Stimulated activated CD4-positive, alpha-beta T cell treated with anti-CD3 and anti-CD28 coated beads, Interleukin-4, amount 100 ng/mL, for 4 hours (primary cell): ENCODE measurements at places on chromosomes 1 and 21.

- no peak for DNase-seq
Observed at GRCh38 chr1:27109103-27109822, 45.7 kb downstream of the SLC9A1 start.

- DNase-seq, result no peak
Observed at GRCh38 chr1:165383067-165383466, 26.6 kb upstream of the LMX1A start.

DNA sequence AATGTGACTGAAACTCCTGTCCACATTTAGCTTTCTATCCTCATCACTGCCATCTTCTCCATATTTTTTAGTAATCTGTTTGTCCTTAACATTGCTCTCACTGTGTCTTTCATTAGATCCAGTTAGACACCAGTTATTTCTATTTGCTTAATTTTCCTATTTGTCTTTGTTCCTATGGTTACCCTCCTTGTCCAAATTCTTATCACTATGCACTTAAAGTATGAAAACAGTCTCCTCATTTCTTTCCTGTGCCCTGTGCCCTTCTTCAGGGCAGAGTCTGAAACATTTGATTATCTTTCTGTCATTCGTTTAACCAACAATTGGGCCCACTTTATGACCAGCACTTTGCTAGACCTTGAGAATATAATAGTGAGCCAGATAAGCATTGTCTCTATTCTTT is 64.2 kb downstream of the SLC30A7 start:
- no peak for DNase-seq

- no peak for DNase-seq
Observed at GRCh38 chr1:32988665-32989064, 24.1 kb upstream of the RNF19B start.

- no peak for DNase-seq
Observed at GRCh38 chr1:94926126-94926914, 590 bp downstream of the CNN3 start.

- no peak for DNase-seq
Observed at GRCh38 chr1:94081566-94082344, 39.2 kb downstream of the ABCA4 start.
